ENCODE measurements at places on chromosomes 4 and X.

DNA sequence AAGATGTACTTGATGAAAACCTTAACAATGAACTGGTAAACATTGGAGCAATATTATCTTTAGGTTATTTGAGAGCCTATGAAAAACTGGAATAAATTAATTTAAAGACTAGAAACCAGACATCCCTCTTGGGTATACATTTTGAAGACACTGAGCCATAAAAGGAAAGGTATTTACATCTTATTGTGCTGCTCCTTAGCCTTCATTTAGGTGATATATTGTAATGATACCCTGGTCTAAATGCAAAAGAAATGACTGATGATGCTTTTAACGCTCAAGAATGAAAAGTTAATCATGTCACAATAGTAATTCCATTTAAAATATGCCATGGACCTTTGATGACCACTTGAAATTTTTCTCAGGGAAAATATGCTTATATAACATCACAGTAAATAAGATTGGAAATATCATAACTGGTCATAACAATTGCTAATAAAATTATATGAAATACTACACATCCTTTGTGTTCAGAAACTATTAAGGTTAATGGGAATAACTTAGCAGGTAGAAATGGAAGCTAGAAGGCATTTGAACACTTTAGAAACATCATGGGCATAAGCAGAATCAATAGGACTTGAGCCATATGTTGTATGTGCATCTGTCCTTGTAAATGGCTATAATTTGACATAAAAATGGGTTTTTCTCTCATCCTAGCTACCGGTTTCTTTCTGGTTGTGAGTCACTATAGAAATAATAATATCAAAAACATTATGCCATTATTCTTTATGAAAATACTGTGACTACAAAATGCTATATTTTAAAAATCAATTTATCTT, 979.7 kb downstream of the RAPGEF2 start:
- DNase-seq: no peak

- DNase-seq: no peak
Measured at GRCh38 chrX:72107841-72108595, 23.7 kb downstream of the RTL5 start.

GRCh38 chr4:152104356-152104755, 343.5 kb upstream of the GATB start:
- DNase-seq: no peak

DNA sequence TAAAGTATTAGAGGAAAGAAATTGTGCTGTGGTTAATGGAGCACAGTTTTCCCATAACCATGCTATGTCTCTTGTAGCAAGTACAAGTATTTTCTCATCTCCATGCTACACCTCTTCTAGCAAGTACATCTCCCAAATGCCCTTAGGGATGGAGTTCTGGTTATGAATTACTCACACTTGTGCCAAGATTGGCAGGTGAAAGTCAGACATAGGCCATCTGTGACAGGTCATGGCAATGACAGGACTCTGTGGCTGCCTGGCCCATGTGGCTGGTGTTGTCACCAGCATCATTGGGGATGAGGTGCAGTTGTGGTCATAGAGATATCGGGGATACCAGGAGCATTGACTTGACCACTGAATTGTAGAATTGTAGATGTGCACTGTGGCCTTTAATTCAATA, 310.2 kb downstream of the FAT4 start:
- DNase-seq: no peak

- no peak for DNase-seq
Measured at GRCh38 chrX:151973060-151973661, 1.3 kb downstream of the GABRE start.

GRCh38 chr4:89899152-89899551, 4.5 kb downstream of the MMRN1 start:
- no peak for DNase-seq

DNA sequence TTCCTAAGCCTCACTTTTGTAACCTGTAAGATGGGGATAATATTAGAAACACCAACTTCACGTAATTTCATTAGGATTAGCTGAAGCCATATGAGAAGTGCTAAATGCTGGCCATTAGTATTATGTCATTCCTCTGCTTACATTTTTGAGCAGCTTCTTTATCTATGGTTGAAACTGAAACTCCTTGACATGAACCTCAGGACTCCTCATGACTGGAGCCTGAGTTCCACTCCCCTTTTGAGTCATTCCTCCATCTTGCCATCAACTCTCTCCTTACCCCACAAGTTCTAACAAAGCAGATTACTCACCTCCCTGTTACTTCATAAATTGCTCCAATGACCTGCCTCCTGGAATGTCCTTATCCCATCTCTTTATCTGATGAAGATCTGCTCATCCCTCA, 123.2 kb upstream of the KCNIP4 start:
- DNase-seq: no peak

- DNase-seq: no peak
Measured at GRCh38 chr4:177436456-177436855, 5.8 kb downstream of the AGA start.

GRCh38 chrX:40263014-40263560, 165.3 kb upstream of the BCOR start:
- DNase-seq: no peak

GRCh38 chrX:66046612-66047235, 6.8 kb upstream of the VSIG4 start:
- DNase-seq: no peak

- no peak for DNase-seq
Measured at GRCh38 chr4:21885241-21885640, 63.3 kb downstream of the KCNIP4 start.

DNA sequence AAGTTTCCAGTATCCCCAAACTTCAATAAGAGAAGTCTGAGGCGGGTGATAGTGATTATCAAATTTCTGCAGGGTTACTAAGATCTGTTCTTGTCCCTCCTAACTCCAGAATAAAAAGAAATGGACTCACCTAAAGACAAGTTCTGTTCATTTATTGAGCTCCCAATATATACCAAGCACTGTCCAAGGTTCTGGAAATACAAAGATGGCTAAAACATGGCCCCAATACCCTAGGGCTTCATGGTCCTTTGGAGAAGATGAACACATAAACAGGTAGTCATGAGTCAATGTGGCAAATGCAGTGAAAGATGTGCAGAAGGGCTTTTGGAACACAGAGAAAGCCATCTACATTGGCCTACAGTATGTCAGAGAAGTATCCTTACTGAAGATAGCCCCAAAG, 231.2 kb downstream of the PPP1R2C start:
- DNase-seq: no peak

DNA sequence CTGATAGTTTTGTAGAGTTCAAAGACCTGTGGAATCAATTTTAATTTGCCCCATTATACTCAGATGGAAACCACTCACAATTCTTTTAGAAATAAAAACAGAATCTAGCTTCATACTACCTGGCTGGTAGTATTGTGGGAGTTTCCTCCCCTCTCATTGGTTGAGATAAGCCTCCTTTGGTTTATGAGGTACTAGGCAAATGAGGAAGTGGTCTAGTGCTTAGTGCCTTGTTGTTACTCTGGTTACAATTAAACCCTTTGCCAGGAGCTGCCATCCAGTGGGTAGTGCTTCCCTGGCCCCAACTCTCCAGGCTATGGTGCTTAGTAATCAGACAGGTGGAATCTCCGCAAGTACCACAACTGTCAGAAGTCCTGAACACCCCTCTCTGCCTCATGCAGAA, 118.3 kb downstream of the CDKL5 start:
- no peak for DNase-seq

- no peak for DNase-seq
Measured at GRCh38 chr4:158322109-158322508, 111.8 kb downstream of the TMEM144 start.

GRCh38 chr4:36716874-36717273, 435.5 kb downstream of the DTHD1 start:
- DNase-seq: no peak

DNA sequence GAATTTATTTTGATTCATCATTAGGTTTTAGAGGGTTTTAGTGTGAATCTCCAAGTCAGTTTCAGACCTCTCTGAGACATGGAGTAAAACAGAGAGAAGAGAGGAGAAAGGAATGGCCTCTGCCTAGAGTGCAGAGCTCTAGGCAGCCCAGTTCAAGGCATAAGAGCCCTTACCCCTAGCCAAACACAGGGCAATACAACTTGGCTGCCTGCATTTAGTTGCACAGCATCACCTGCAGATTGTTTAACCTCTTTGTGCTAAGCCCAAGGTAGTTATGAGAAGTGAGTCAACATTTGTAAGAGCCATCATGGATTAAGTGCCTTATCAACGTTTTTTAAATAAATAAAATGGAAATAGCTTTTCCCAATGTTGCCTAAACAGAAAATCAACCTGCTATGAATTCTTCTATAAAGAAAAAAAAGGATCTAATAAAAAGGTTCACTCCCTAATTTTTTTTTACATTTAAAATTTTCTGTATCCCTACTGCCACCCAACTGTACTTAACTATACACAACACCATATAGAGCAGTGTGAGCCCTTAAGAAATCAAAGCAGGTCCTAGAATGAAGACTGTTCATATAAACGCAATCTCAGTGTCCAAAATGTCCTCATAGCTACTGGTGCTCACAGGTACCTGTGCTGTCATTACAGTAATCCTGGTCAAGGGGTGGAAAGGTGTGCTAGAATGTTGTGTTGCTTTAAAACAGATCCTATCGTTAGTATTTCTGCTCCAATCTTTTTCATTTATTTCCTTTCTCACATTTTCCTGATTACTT, 36.0 kb downstream of the PF4 start:
- no peak for DNase-seq

GRCh38 chr4:74545448-74545847, 100.5 kb downstream of the AREG start:
- no peak for DNase-seq

DNA sequence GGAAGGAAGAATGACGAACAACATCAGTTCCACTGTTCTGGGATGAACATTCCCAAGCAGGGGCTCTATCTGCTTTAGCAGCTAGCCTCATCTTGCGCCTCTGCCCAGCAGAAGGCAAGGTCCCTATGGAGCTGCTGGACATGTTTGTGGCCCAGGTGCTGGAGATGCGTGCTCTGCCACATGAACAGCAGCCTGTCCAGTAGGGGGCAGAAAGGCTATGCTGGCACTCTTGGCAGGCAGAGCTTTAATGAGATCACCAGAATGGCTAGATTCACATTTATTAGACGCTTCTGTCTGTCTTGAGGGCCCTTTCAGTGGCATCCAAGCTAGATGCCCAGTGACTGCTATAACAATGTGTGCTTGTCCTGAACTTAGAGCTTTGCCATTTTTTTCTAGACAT, 1826.0 kb downstream of the STIM2 start:
- DNase-seq: no peak

DNA sequence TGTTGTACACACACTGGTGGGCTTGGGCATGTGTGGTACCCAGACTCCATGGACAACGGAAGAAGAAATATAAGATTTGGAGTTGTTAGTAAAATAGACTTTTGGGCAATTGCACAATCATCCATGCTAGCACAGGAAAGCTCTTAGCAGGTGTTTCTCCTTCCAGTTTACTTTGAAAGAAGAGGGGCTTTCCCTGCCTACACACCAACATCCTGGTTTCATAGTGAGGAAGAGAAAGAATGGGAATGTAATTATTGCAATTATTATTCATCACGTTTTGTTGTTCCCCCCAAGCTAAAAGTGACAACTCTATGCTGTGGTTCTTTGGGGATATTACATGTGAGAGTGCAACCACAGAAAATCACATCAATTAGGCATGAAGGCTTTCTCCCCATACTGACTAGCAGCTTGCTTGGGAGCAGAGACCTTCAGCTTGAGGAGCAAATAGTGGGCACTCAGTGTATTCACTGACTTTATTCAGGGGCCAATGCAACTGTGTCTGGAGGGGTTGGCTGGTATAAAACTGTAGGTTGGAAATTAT, 57.2 kb upstream of the PUDP start:
- no peak for DNase-seq

- DNase-seq: no peak
Measured at GRCh38 chr4:153185331-153185852, 18.9 kb upstream of the TRIM2 start.

DNA sequence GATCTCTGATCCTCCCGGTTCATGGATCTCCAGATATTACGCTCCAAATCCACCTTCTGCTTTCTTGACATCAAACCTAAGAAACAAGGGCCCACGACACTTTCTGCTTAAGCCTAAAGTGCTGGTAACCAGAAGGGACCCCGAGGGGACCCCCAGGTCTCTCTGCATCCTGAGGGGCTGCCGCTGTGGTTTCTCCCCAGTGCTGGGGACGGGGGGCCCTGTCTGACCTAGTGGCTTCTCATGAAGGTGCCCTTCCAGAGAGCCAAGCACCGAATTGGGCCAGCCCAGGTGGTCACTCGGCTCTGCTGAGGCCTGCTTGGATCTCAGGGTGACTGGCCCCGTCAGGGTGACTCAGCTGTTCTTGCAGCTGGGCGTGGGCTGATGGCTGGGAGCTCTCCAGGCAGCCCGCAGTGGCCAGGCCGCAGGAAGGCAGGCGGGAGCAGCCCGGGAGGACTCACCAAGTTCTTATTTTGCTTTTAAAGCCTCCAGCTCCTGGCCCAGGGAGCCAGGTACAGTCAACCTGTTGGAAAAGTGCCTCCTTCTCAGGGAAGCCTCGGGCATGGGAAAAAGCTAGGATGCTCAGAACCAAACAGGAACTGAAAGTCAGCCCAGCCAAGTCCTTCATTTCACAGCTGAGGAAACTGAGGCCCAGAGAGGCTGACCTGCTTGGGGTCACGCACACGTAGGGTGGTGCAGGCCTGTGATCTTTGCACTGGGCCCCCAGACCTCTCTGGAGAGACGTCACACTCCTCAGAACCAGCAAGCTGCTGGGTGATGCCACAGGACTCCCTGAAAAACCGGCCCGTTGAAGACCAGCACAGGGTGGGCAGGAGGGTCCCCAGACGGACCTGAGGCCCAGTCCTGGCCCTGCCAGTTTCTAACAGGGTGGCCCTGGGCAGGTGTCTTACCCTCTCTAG, 16.7 kb downstream of the BLOC1S4 start:
- DNase-seq: no peak

DNA sequence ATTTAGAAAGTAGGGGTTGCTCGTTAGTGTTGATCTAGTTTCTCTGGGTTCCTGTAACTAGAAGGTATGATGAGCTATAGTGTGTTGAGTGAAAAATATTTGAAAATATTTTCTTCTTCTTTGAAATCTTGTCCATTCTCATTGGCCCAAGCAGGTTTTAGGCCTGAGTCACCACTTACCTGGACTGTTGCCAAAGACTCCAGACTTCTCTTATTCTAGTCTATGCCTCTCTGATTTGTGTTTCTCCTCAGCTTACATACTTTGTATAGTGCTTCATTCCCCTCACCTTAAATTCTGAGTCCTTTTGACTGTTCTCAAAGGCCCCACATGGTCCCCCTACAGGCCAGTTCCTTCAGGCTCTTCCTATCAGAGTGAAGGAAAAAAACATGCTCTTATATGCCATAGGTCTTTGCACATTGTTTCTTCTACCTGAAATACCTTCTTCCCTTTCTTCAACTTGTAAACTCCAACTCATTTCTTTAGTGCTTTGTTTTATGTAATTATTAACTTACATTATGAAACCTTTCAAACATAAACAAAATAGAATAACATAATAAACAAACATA, 258.2 kb downstream of the PPP1R2C start:
- DNase-seq: no peak

- no peak for DNase-seq
Measured at GRCh38 chr4:88185906-88186305, 27.5 kb upstream of the ABCG2 start.
